ENCODE measurements at places on chromosomes 3 and 15.

GRCh38 chr3:154783521-154783931 lies 296.6 kb upstream of the MME start:
- no peak for DNase-seq

DNA sequence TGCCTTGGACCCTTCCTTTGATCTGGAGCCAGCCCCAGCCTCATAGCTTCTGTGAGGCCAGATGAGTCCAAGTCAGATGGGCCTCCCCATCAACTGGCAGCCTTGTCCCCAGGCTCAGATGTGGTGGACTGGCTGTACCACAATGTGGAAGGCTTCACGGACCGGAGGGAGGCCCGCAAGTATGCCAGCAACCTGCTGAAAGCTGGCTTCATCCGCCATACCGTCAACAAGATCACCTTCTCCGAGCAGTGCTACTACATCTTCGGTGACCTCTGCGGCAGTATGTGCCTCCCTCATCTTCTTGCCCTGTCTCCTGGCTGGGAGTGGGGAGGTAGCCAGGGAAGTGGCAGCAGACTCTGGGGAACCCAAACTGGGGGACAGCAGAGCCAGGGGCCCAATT lies 6.9 kb upstream of the AP2M1 start:
- no peak for DNase-seq

GRCh38 chr15:81491414-81492096 lies 117.5 kb upstream of the TMC3 start:
- no peak for DNase-seq

- DNase-seq: peak; percentile 11
Measured at GRCh38 chr15:65081758-65082157, 5.2 kb downstream of the KBTBD13 start.

- DNase-seq: no peak
Measured at GRCh38 chr3:175020101-175020500, 161.0 kb downstream of the NAALADL2 start.

GRCh38 chr3:43330981-43331380 lies 44.6 kb downstream of the SNRK start:
- no peak for DNase-seq

DNA sequence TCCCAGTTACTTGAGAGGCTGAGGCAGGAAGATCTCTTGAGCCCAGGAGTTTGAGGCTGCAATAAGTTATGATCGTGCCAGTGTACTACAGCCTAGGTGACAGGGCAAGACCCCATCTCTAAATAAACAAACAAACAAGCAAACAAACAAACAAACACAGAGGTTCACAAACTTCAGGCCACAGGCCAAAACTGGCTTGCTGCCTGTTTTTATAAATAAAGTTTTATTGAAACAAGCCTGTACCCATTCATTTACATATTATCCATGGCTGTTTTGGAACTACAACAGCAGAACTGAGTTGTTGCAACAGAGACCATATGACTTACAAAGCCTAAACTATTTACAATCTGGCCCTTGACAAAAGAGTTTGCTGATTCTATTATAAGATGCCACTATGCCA lies 6.5 kb downstream of the DYNC1LI1 start:
- DNase-seq: no peak

DNA sequence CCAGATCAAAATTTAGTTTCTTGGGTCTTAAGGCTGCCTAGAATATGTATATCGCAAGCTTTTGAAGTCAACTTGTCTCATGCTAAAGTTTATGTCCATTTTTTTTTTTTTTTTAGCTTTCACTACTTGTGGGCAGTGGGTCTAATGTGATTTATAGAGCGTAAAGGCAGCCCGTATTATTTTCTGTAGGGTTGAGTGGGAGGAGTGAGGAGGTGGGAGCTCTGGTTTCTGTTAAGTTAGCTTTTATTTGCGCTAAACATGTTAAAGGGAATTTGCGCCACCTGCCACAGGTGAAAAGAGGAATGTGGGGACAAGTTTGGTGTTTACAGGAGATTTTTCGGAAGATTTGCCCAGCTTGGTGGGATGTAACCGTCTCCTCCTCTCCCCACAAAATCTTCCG lies 234.2 kb downstream of the IL20RB start:
- DNase-seq: no peak

- DNase-seq: no peak
Measured at GRCh38 chr3:28726840-28727239, 378.2 kb upstream of the AZI2 start.

DNA sequence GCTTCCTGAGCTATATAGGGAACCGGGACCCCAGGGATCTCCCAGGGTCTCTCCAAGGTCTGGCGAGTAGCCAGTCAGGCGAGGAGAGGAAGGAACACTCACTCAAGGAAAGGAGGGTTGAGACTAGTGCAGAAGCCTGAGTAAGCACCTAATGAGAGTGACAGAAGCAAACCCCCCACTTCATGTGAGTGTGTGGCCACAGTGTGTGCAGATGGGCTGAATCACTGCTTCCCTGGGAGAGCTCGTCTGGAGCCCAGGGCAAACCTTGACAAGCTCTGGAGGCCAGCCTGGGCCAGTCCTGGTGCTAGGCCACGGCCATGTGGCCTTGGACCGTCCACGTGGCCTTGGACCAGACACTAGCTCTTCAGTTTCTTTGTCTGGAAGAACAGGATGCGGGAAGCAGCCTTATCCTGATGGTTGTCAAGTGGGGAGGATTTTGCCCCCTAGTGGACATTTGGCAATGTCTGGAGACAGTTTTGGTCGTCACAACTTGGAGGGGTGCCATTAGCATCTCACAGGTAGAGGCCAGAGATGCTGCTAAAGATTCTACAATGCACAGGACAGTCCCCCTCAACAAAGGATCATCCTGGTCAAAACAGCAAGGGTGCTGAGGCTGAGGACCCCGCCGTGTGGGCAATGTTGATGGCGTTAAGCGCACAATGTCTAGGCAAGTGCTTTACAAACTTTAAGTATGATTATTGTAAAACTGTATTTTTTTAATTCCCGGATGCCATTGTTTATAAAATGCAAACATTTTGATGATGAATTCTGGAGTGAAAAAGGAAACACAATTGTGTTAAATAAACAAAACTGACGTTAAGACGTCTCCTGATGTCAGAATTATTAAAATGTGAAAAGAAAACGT lies 34.8 kb upstream of the CTSH start:
- peak; percentile 17 for DNase-seq

- DNase-seq: no peak
Measured at GRCh38 chr15:99333413-99333812, 82.1 kb downstream of the LRRC28 start.

DNA sequence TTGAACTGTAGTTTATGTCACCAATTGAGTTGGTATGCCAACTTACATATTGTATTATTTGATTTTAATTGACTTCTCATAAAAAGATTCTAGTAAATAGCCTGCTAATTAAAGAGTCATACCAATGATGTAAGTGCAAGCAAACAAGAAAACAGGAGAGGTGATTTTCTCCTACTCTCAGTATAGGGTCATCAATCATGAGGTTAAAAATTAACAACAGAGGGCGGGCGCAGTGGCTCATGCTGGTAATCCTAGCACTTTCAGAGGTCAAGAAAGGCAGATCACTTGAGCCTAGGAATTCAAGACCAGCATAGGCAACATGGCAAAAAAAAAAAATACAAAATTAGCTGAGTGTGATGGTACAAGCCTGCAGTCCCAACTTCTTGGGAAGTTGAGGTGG lies 108.7 kb downstream of the MYO9A start:
- DNase-seq: no peak

GRCh38 chr15:88812133-88812532 lies 8.9 kb downstream of the ACAN start:
- DNase-seq: no peak

GRCh38 chr3:71241981-71242560 lies 341.5 kb downstream of the FOXP1 start:
- no peak for DNase-seq

- DNase-seq: peak; percentile 13
Measured at GRCh38 chr3:67654844-67655177, 399 bp upstream of the SUCLG2 start.

DNA sequence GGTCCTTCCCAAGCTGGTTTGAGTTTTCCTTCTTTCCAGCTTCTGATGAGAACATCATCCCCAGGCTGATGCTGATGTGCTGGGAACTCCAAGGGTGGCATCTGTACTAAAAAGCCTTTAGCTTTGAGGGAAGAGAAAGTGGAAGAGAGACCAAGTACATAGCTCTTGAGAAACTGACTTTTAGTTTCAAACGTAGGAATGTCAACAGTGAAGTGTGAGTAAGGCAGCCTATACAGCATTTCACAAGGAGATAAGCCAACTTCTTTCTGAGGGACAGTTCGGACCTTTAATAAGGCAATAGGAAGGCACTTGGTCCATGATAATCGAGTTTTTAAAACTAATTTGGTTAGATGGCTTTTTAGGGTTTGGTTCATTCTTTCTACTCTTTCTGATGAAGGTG lies 53.7 kb downstream of the DLG1 start:
- DNase-seq: no peak

GRCh38 chr3:4467522-4467867 lies 426 bp upstream of the SUMF1 start:
- DNase-seq: no peak

DNA sequence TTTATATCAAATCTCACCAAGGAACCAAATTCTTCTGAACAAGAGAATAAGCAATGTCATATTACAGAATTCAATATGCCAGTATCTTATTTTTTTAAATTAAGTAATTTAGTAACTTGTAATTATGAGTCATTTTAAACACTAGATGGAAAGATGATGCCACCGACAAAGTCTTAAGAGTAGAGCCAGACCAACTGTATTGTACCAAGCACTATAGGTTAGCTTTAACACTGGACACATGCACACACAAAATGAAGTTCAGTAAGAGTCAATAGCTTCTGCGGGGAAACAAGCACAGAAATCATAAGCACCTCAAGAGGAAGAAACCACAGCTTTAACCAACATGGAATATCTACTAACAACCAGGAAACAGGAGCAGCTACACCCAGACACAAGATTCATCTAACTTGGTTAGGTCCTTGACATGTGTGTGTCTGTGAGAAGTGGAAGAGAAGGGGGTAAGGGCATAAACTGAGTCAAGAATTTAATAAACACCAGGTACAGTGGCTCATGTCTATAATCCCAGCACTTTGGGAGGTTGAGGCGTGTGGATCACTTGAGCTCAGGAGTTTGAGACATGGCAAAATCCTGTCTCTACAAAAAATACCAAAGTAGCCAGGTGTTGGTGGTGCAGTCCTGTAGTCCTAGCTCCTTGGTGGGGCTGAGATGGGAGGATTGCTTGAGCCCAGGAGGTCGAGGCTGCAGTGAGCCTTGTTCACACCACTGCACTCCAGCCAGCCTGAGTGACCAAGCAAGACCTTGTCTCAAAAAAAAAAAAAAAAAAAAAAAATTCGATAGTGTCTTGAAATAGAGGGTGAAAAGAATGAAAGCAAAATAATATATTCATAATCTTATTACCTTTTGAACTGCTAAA lies 28.9 kb downstream of the DENND4A start:
- DNase-seq: no peak

DNA sequence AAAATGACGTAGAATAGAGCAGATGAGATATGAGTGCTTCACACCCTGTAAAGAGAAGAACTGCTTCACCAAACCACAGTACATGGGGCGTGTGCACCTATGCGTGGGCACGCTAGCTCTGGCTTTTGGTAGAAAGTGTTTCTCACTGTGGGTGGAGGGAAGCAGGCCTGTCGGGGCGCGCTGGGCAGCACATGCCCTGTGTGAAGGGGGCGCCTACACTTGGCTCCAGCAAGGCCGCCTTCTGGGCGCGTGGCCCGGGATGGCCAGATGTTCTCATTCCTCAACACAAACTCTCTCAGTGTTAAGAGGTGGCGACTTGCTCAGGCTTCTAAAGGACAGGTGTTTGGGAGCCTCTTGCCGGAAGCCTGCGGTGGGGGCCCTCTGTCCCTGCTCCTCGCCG lies 90.0 kb downstream of the FBLN2 start:
- DNase-seq: no peak

DNA sequence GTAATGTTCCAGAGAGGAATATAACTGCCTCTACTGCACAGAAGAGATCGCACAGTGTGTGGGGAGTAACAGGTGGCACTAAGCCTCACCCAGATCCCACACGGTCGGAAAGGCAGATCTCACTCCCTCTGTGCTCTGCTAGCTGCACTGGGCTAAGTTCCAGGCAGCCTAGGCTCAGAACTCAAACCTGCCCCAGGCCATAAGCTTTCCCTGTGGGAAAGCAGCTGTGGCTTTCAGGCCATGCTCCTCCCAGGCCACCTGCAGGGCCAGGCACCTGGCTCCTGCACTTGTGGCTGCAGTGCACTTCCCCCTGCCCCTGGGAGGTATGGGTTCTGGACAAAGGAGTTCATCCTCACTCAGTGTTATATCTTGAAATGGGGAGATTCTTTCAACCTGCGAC lies 27.5 kb downstream of the PCCB start:
- DNase-seq: no peak

DNA sequence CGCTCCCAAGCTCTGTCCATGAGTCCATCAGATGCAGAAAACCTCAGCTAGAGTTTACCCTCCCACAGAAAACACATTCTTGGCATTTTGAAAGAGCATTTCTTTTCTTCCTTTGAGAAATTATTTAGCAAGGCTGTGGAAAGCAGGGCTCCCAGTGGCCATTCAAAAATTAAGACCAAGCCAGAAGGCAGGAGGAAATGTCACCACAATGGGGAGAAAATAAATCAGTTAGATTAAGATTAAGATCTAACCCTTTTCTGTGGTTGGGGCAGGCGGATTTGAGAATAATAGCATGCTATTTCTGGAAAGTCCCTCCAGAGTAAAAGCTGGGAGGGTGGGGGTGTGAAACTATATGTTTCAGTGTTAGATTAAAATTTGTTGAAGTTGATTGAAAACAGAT lies 20.2 kb downstream of the LRIG1 start:
- peak; percentile 53 for DNase-seq

- DNase-seq: no peak
Measured at GRCh38 chr15:87031540-87032230, 952.0 kb downstream of the AGBL1 start.

GRCh38 chr15:45443645-45444044 lies 65.3 kb upstream of the GATM start:
- DNase-seq: no peak

DNA sequence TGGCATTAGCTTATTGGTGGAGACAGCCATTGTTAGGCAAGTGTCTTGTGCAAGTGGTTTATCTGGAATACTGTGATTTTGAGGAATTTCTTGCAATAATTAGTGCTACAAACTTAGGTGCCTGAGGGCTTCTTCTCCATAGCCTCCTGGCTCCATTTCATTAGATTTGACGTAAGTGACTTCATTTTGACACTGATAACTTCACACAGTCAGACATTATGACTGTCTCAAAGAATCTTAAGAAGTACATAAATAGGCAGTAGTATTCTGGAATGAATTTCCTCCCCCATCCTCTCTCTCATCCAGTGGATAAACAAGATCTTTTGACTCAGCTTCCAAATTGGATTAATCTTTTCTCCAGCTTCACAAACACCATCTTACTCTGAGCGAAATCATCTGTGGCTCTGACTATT lies 19.0 kb downstream of the ARL14 start:
- DNase-seq: no peak

- DNase-seq: no peak
Measured at GRCh38 chr3:23580096-23580713, 225.6 kb upstream of the UBE2E1 start.

- no peak for DNase-seq
Measured at GRCh38 chr3:158260392-158260791, 150.5 kb downstream of the RSRC1 start.

- no peak for DNase-seq
Measured at GRCh38 chr15:67543348-67543718, 830 bp downstream of the MAP2K5 start.

- no peak for DNase-seq
Measured at GRCh38 chr3:23644676-23645075, 161.1 kb upstream of the UBE2E1 start.

GRCh38 chr3:73437828-73438227 lies 186.9 kb downstream of the PDZRN3 start:
- DNase-seq: no peak

GRCh38 chr3:163315786-163316185 lies 1762.5 kb downstream of the SI start:
- no peak for DNase-seq

- no peak for DNase-seq
Measured at GRCh38 chr15:92142242-92143232, 251.1 kb upstream of the ST8SIA2 start.

Data from activated naive CD4-positive, alpha-beta T cell treated with Interleukin-2 at 50 U/mL for 16 hours (primary cell).